ENCODE measurements at places on chromosomes 5 and 9. TPM values are rescaled to one million over a fixed set of nuclear protein-coding genes. Genes with fewer than 3 reads are reported as not detected.

Gene KLF9
- total RNA-seq, result 30.9 TPM

Gene TXNDC8
- total RNA-seq, result not detected

Gene HAND1
- not detected for total RNA-seq

Gene TOR1A
- total RNA-seq, result 52.8 TPM

Gene PCDHGA3
- total RNA-seq, result 1.0 TPM

Gene PITX1
- 0.55 TPM for total RNA-seq

Gene IFNK
- not detected for total RNA-seq

Gene PTGDS
- not detected for total RNA-seq

Gene CNTNAP3
- 2.2 TPM for total RNA-seq

Gene CCL19
- not detected for total RNA-seq

Gene CDKN2A
- total RNA-seq, result 25.0 TPM

Gene DHFR
- total RNA-seq, result 10.2 TPM

Gene DPYSL3
- 16.4 TPM for total RNA-seq

Gene ABHD17B
- 38.6 TPM for total RNA-seq

Gene CMYA5
- 2.8 TPM for total RNA-seq

Gene PAEP
- not detected for total RNA-seq

Gene ANKRD34B
- total RNA-seq, result 4.4 TPM

Gene ADAMTS16
- 1.3 TPM for total RNA-seq

Gene HSPB3
- not detected for total RNA-seq

Gene SPINK5
- total RNA-seq, result 0.25 TPM

Gene MLLT3
- 40.0 TPM for total RNA-seq

Gene PLPP7
- total RNA-seq, result 8.0 TPM

Gene PTGER4
- 1.6 TPM for total RNA-seq

Gene PRDM9
- not detected for total RNA-seq

Gene SLC46A2
- not detected for total RNA-seq

Gene EPB41L4B
- total RNA-seq, result 5.8 TPM

Gene CD274
- 20.7 TPM for total RNA-seq

Gene UGT3A1
- 9.4 TPM for total RNA-seq

Gene CRB2
- total RNA-seq, result 0.17 TPM

Gene FBXL17
- 19.1 TPM for total RNA-seq

Gene IFNA13
- total RNA-seq, result not detected

Gene PCDHB11
- 0.17 TPM for total RNA-seq

Gene KIF4B
- total RNA-seq, result 0.05 TPM

Gene CENPH
- total RNA-seq, result 12.2 TPM

Gene HEMGN
- total RNA-seq, result not detected

Gene PCDHGB2
- total RNA-seq, result 0.35 TPM

Gene GRM6
- total RNA-seq, result not detected

Gene TLE1
- total RNA-seq, result 66.2 TPM

Gene NSD1
- 59.1 TPM for total RNA-seq

Gene CYSRT1
- 0.87 TPM for total RNA-seq

Gene C5orf58
- total RNA-seq, result not detected

Gene SPINK4
- total RNA-seq, result not detected

Gene MRPL50
- total RNA-seq, result 21.1 TPM

Gene SLC34A3
- total RNA-seq, result not detected

Gene PCSK5
- 57.4 TPM for total RNA-seq

Gene AGXT2
- not detected for total RNA-seq

Gene SPATA31A3
- not detected for total RNA-seq

Gene PIP5KL1
- total RNA-seq, result 0.65 TPM

Gene BRIX1
- total RNA-seq, result 37.9 TPM
